ENCODE measurements at places on chromosomes 4 and X. TPM values are rescaled to one million over a fixed set of nuclear protein-coding genes. Genes with fewer than 3 reads are reported as not detected.

DNA sequence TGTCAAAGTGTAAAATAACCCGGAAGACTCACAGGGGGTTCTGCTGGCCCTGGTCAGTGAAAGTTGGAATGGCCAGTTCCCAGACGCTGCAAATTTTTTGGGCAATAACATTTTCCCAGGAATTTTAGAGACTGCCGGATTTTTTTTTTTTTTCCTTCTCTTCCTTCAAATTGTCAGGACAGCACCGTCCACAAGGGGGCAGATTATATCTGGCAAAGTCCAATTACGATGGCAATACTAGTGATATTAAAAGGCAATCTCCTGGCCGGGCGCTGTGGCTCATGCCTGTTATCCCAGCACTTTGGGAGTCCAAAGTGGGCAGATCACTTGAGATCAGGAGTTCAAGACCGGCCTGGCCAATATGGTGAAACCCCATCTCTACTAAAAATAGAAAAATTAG is 20.5 kb downstream of the SLC25A5 start:
- H3K4me3 ChIP-seq, result no peak overlapping the region
- H3K27me3 ChIP-seq, result no peaks in the 10 kb centered on the region
- peak; percentile 42 for DNase-seq
- no peak overlapping the region for H3K27ac ChIP-seq
- no peaks in the 10 kb centered on the region for H3K36me3 ChIP-seq

DNA sequence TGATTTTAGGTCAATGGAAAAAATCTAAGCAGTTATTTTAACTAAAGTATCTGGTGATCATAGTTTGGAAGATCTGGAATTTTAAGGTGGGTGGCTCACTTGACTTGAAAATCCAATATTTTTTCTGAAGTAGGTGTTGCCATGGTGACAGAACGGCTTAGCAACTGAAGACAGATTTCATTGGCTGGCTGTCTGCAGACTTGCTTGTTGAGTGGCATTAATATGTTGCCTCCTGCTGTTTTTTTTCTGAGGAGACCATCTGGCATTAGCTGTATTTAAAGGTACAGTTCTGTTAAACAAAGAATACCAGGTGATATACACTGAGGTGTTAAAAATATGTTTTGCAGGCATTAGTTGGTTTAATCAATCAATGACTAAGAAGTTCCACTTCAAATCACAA is 19.8 kb downstream of the CPE start:
- no peak overlapping the region for H3K4me3 ChIP-seq
- no peaks in the 10 kb centered on the region for H3K27me3 ChIP-seq
- H3K36me3 ChIP-seq, result no peaks in the 10 kb centered on the region
- H3K27ac ChIP-seq, result no peak overlapping the region
- H3K4me1 ChIP-seq, result no peaks in the 10 kb centered on the region
- DNase-seq, result no peak

TMPRSS11B gene
- polyA plus RNA-seq, result not detected

ABCE1 gene
- 17.8 TPM for polyA plus RNA-seq

DNA sequence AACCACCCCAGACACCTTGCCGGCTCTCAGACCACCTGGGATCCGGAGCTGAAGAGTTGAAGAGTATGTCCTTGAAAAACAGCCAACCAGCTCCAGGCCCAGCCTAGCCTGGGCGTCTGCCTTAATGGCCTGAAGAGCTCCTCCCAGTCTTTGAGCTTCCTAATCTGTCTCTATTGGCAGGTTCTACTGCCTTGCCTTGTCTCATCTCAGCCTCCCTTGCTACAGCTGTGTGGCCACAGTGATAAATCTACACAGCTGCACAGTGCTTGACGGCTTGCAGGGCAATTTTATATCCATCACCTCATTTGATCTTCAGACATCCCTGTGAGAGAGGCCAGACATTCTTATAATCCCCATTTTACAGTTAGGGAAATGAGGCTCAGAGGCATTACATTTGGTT is 19.9 kb downstream of the AWAT2 start:
- no peak for DNase-seq
- H3K4me1 ChIP-seq, result no peaks in the 10 kb centered on the region
- no peak overlapping the region for H3K27ac ChIP-seq
- no peaks in the 10 kb centered on the region for H3K36me3 ChIP-seq
- H3K27me3 ChIP-seq, result no peaks in the 10 kb centered on the region
- H3K4me3 ChIP-seq, result no peak overlapping the region

ZNF157 gene
- not detected for polyA plus RNA-seq
